NAMALWA (cell line): ENCODE measurements at places on chromosomes 6 and 20.

GRCh38 chr6:38725414-38726183 is 10.5 kb downstream of the DNAH8 start:
- no peak for DNase-seq

- DNase-seq, result no peak
Measured at GRCh38 chr6:166626177-166627032, 646 bp downstream of the RPS6KA2 start.

- DNase-seq, result no peak
Measured at GRCh38 chr6:11224252-11224965, 8.1 kb downstream of the NEDD9 start.

GRCh38 chr6:160238761-160239751 is 19.6 kb downstream of the SLC22A2 start:
- DNase-seq, result no peak

GRCh38 chr20:56592211-56592610 is 36.9 kb upstream of the TFAP2C start:
- no peak for DNase-seq
